ENCODE measurements at places on chromosomes 5 and 9. TPM values are rescaled to one million over a fixed set of nuclear protein-coding genes. Genes with fewer than 3 reads are reported as not detected.

GRCh38 chr5:120735076-120735475 is 271.0 kb downstream of the PRR16 start:
- DNase-seq: no peak

GRCh38 chr9:108813951-108814601 is 41.7 kb downstream of the ACTL7B start:
- DNase-seq: no peak

DNA sequence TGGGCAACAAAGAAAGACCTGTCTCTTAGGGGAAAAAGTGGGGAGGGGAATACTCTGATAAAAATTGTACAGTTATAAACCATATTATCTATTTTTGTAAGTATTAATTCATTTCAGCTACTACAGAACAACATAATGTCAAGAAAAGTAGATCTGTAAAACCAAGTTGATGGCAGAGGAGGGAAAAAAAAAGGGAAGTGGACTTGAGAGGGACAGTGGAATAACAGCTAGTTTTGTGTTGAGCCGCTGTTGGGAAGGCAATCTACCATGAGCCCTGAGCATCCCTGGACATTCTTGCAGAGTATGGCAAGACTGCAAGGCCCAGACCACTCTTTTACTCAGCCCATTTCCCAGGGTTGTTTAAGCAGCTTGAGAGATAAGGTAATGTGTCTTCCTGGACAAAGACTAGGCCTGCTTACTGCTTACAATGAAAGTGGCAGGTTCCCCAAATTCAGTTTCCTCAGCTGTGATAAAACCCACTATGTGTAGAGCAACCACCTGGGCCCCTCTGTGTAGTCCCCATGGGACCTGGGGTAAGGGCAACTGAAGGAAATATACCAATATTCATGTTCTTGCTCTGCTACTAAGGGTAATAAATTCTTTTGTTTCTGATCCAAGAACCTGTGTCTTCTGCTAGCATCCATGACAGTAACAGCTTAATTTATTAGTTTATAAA is 25.0 kb downstream of the CEP120 start:
- no peak for DNase-seq

Gene FAT2
- total RNA-seq: 0.15 TPM

Gene SLC34A1
- total RNA-seq: not detected

Measured in aorta (tissue), 5 donors.